D721Med (cell line): ENCODE measurements at places on chromosomes 2 and 18.

DNA sequence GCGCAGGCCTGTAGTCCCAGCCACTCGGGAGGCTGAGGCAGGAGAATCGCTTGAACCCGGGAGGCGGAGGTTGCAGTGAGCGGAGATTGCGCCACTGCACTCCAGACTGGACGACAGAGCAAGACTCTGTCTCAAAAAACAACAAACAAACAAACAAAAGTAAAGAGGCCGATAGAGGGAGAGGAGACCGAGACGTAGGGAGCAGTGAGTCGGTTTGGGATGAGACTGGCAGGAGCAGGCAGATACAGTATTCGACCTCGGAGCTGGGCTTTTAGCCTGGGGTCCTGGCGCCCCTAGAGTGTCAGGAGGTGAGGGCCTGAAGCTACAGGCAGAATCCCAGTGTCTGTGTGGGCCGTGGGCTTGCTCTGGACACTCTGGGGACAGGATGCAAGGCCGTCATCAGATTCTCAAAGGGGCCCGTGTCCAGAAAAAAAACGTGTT lies 51.2 kb downstream of the SLC4A1AP start:
- DNase-seq: no peak

- DNase-seq: no peak
Measured at GRCh38 chr18:67608615-67609273, 92.2 kb upstream of the DSEL start.

DNA sequence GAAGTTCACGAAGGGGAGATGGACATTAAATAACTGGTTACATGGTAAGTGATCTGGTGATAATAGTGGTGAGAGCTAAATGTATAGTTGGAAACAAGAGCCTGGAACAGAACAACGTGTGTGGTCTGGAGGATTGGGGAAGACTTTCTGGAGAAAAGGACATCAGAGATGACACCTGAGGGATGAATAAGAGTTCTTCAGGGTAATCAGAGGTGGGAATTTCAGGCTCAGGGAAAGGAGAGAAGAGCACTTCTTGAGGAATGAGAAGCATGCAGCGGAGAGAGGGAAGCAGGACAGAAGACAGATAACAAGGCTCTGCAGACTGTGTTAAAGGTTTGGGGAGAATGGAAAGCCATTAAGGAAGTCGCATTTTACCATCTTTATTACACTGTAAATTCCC lies 450.7 kb downstream of the TNS1 start:
- DNase-seq: no peak

- DNase-seq: no peak
Measured at GRCh38 chr2:52732849-52733395, 1034.7 kb upstream of the CHAC2 start.

DNA sequence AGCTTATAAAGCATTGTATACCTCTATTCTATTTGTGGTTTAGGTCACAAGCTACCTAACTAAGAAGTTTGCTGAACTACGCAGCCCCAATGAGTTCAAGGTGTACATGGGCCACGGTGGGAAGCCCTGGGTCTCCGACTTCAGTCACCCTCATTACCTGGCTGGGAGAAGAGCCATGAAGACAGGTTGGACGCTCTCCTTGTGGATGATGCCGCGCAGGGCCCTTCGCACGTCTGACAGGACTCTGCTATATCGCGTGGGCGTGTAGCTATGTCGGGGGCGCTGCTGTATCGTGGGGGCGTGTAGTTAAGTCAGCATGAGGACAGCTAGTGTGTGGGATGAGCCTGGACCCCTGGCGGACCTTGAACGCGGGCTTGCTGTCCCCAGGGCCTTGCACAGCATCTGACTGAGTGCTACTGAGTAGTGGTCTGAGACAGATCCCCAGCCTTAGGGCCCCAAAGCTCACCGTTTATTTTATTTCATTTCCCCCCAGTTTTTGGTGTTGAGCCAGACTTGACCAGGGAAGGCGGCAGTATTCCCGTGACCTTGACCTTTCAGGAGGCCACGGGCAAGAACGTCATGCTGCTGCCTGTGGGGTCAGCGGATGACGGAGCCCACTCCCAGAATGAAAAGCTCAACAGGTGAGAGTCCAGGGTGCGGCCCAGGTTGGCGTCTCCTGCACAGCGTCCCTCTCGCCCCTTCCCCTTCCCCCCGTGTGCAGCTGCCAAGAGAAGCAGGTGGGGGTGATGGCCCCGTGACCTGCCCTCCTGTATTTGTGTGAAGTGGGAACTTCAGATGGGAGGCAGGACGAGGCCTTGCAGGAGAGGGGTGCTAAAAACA lies 15.6 kb upstream of the CNDP1 start:
- no peak for DNase-seq

DNA sequence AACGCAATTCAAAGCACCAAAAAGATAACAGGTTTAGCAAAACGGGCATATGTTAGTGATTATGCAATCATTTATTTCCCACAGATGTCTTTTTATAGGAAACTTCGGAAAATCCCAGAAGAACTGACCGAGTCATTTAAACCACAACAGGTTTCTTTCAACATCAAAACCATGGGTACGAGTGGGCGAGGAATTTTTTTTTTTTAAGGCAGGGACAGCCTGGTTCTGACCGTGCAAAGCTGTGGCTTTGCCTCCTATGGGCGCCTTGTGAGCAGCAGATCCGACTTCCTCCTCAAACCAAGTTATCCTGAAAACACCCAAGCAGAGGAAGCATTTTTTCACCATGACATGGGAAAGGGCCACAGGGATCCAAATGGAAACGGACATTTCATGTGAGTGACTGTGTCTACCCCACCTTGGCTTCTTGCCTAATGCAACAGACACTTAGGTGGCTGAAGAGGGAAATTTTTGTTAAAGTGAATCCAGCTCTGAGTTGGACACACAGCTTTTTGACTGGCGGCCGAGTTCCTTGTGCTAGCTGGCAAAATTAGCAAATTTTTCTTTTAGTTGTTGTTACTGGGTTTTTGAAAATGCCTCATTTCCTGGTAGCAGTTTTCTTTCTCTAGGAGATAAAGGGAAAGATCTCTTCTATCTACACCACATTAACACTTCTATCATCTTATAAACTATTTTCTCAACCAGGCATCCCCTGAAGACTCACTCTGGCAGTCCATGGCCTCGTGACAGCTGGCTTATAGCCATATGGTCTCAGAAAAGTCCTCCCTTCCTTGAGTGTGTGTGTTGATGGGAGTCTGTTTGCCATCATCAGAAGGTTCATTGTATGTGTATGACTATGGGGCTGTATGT lies 487.4 kb upstream of the ZEB2 start:
- DNase-seq: no peak

- DNase-seq: no peak
Measured at GRCh38 chr2:28750316-28751251, 1.0 kb upstream of the PPP1CB start.

GRCh38 chr2:119241205-119241532 lies 17.5 kb downstream of the STEAP3 start:
- DNase-seq: no peak

- DNase-seq: no peak
Measured at GRCh38 chr2:69918401-69918800, 3.5 kb downstream of the MXD1 start.

GRCh38 chr2:39923455-39923854 lies 144.4 kb upstream of the THUMPD2 start:
- no peak for DNase-seq

DNA sequence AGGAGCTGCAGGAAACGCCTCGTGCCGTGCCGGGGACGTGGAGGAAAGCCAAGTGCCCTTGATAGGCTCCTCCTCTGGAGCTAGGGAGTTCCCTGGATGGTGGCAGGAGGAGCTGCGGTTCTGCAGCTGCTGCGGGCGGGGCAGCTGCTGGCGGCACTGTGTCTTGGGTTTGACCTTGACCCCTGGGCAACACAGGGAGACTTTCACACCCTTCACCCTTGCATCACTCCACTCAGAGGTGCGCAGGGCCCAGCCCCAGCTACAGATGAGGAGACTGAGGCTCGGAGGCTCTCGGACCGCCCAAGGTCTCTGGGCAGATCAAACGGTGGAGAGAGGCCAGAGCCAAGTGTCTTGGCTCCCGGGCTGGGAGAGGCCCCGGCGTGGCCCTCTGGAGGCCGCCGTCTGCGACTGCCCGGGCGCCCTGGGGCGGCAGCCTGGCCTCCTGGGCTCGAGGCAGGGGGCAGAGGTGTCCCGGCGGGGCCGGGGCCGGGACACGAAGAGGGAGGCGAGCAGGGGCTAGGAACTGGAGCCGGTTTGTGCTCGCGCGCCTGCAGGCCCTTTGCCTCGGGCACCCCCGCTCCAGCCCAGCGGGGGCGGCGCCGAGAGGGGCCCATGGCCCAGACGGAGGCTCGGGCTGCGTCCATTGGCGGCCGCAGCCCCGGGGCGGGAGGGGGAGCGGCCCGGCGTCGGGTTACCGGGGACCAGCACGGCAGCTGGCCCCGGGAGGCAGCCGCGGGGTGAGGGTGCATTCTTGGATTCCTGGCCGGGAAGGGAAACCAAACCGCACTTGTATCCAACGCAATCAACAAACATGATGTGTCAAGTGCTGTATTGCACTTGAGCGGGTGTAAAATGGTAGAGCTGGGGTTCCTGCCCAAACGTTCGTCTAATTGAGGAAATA lies 129.6 kb upstream of the SLC1A4 start:
- no peak for DNase-seq

- no peak for DNase-seq
Measured at GRCh38 chr18:10121786-10122515, 208.1 kb downstream of the VAPA start.

- DNase-seq: no peak
Measured at GRCh38 chr18:3889121-3889520, 439.1 kb downstream of the TGIF1 start.

DNA sequence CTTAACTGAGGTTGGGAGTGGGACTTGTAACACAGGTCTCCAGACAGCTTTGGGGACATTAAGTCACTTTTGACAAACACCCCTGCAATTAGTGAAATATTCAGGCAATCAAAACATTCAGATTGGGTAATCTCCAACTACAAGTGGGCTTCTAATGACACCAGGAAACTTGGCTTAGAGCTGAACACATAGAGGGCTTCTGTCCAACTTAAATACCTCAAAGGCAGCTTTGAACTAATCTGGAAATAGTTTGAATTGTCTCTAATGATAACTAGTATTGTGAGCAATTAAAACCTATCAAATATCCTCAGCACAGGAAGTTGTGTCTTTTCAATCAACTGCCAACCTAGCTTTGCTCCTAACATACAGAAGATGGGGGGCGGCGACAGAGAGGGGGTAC lies 5.1 kb upstream of the ASPRV1 start:
- no peak for DNase-seq

GRCh38 chr2:8306530-8307351 lies 375.1 kb upstream of the ID2 start:
- DNase-seq: no peak

DNA sequence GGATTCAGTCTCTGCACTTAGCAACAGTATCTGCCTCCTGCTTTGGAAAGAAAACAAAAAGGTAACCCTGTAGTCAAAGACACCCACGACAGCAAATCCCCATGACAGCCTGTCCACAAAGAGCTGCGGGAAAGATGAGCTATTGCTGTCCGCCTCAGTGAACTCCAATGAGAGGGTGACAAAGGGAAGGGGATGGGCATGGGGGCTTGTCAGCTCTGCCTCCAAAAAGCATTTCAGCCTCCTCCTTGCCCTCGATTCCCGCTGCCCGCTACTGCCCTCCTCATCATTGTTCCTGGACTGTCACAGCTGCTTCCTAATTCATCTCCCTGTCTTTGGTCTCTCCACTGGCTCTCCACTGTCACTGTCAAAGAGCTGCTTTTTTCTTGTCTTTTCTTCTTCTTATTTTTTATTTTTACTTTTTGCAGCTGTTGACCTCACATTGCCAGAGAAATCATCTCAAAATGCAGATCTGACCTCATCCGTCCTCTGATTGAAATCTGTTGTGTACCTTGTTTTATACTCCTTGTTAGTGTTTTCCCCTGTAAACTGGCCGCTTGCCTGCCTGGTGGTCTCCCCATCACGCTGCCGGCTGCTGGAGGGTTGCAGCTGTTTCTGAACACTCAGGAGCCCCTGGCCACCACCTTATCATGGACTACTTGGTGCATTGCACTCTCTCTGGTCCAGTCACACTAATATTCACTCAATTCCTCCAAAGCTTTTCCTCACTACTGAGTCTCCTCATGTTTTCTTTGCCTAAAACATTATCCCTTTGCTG lies 7.9 kb upstream of the E2F6 start:
- DNase-seq: no peak

- no peak for DNase-seq
Measured at GRCh38 chr2:84989927-84990326, 19.0 kb downstream of the KCMF1 start.

DNA sequence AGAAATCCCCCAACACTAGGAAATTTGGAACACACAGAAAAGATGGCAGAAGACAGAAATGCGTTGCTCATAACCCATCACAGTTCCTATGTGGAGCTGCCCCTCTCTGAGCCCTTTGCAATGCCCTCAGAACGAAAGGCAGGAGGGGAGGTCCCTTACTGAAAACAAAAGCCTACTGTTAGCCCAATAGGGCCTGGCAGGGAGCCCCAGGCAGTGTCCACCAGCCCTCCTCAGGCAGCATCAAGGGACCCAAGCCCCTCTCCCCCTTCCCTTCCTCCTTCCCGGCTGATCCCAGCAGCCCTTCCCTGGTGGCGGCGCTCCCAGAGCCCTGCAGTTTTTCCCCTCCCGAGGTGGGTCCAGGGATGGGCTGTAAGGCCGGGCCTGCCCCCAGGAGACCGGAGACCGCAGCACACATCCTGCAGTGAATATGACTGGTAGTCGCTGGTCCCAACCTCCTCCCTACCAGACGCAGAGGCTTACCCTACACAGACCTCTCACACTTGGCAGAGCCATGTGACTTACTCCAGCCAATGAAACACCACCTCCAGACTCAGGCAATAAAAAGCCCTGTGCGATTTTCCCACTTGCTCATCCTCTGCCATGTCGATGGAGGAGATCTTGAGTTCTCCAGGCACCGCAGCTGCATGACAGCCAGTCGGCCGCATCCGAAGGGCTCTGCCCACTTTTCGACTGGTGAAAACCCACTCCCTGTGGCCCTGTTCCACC lies 19.4 kb upstream of the DUSP2 start:
- no peak for DNase-seq

DNA sequence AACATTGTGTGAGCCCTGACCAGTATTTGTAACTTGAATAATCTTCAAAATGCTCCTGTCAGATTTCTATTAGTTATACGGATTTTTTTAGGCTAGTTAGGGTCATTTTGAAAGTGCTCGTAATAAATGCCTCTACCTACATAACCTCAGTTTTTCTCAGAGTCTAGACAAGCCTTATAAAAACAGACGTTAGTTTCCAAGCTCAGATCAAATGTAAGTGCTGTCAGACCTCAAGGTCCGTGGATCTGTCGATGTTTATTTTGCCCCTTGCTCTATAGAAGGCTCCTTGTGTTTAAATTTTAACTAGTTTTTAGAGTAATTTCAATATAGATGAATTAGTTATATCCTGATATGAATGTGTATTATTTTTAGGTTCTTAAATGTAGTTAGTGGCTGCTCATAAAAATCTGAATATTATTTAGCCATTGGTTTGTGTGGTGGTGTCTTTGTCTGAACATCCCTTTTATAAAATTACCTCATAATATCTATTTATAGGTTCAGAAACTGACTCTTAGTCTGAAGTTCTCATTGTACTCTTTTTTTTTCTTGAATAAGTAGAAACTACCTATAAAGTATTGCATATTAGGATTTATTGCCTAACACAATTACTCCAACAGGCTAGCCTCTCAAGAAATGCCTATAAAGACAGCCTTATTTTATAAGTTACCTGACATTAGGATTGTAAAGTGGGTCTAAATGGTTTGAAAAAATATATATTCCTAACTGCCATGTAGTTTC lies 71.1 kb downstream of the MTA3 start:
- no peak for DNase-seq

- no peak for DNase-seq
Measured at GRCh38 chr2:120952318-120952717, 216.7 kb downstream of the GLI2 start.
